Sigmoid colon (tissue), 7 donors: ENCODE measurements at places on chromosomes 1 and 21.
A peak's percentile ranks its signal among the peaks of the same experiment; 100 is the strongest.

- H3K4me1 ChIP-seq: no peaks in the 10 kb centered on the region
- H3K4me3 ChIP-seq: peak overlapping the region; percentile 83
- peak; percentile 66 for DNase-seq
- H3K27me3 ChIP-seq: no peaks in the 10 kb centered on the region
- H3K27ac ChIP-seq: peak overlapping the region; percentile 96
- H3K36me3 ChIP-seq: no peaks in the 10 kb centered on the region
Measured at GRCh38 chr1:111618961-111619634, 491 bp upstream of the RAP1A start.

DNA sequence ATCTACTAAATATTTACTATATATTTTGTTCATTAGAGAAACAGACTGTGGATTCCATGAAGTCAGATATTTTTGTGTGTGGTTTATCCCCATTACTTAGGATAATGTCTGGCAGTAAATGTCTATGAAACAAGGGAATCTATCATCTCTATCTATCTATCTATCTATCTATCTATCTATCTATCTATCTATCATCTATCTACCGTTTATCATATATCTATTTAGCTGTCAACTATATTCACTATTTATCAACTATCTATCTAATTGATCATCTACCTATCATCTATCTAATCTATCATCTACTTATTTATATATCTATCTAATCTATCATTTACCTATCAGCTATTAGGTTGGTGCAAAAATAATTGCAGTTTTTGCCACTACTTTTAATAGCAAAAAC, 255.7 kb downstream of the GRIK1 start:
- no peak overlapping the region for H3K27ac ChIP-seq
- no peak overlapping the region for H3K4me3 ChIP-seq
- no peaks in the 10 kb centered on the region for H3K4me1 ChIP-seq
- H3K36me3 ChIP-seq: no peaks in the 10 kb centered on the region

DNA sequence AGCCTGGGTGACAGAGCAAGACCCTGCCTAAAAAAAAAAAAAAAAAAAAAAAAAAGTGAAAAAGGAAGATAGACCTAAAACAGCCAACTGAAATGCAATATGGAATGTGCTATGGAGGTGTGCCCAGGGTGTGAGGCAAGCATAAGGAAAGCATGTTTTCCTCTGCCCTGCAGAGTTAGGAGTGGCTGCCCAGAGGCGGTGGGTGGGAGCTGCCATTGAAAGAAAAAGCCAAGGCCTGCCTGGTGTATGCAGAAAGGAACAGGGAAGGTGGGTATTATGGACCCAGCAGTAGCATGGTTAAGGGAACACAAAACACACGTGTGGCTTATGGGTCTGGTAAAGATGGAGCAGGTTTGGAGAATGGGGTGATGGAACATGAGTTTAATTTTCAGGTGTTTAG, 8.9 kb downstream of the CD244 start:
- no peak for DNase-seq
- no peaks in the 10 kb centered on the region for H3K4me1 ChIP-seq
- H3K36me3 ChIP-seq: no peaks in the 10 kb centered on the region
- H3K27ac ChIP-seq: no peak overlapping the region
- H3K27me3 ChIP-seq: no peaks in the 10 kb centered on the region
- H3K4me3 ChIP-seq: no peak overlapping the region

- DNase-seq: no peak
- H3K4me3 ChIP-seq: no peak overlapping the region
- H3K27me3 ChIP-seq: no peaks in the 10 kb centered on the region
- H3K4me1 ChIP-seq: no peaks in the 10 kb centered on the region
- no peak overlapping the region for H3K27ac ChIP-seq
- H3K36me3 ChIP-seq: no peaks in the 10 kb centered on the region
Measured at GRCh38 chr1:54699936-54700525, 15.6 kb upstream of the TTC4 start.

DNA sequence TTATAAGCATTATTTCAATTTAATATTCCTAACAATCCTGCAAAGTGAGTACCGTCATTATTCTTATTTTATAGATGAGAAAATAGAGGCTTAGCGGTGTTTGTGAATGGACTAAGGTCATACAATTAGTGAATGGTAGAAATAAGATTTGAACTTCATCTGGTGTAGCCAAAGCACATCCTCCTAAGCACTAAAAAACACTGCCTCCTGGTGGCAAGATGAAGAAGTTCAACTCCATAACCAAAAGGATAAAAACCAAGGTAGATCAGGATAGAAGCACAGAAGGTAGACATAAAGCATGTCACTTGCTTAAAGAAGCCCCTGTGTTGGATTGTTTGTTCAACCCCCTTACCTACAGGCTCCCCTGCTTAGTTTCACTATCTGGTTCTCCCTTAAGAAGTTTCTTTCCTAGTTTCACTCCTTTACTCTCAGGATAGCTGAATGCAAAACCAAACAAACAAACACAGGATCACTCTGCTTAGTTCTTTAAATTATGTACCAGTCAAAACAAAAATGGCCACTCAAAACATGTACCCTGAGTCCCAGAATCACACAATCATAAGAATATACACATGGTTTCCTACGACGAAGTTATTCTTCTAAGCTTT, 12.7 kb upstream of the AIM2 start:
- no peak overlapping the region for H3K27ac ChIP-seq
- H3K4me1 ChIP-seq: no peaks in the 10 kb centered on the region
- H3K36me3 ChIP-seq: no peaks in the 10 kb centered on the region
- DNase-seq: no peak
- H3K4me3 ChIP-seq: no peak overlapping the region
